ENCODE measurements at places on chromosomes 5 and 9.
A peak's percentile ranks its signal among the peaks of the same experiment; 100 is the strongest.

DNA sequence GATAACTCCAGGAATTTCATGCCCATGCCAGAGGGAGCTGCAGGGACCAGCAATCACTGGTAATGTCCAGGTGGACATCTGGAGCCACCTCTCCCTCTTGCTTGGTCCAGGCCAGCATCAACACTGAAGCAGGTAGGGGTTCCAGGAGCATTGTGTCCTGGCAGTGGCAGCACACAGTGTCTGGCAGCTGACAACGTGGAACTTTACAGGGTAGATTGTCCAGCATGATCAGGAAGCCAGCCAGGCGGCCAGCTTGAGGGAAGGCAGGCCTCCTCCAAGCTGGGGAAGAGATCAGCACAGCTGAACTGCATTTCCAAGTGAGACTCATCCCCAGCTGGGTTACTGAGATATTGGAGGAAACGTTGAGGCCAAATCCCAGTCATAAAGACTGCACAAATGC lies 82.6 kb upstream of the RASGRF2 start:
- no peak for DNase-seq

DNA sequence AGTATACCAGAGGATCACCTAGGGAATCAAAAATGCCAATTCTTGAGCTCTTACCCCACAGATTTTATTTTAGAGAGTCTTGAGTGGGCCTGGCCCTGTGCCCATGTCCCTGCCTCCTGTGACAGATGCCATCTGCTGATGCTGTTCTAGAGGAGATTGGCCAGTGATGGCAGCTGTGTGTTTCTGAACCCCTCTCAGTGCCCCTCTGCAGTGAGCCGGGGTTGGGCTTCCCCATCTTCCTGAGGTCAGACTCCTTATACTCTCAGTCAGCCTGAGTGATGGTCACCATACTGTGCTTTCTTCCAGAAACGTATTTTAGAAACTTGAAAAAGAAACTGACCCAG lies 6.1 kb downstream of the PTCD2 start:
- no peak for DNase-seq

GRCh38 chr5:1231354-1231905 lies 6.2 kb downstream of the SLC6A18 start:
- DNase-seq: no peak

DNA sequence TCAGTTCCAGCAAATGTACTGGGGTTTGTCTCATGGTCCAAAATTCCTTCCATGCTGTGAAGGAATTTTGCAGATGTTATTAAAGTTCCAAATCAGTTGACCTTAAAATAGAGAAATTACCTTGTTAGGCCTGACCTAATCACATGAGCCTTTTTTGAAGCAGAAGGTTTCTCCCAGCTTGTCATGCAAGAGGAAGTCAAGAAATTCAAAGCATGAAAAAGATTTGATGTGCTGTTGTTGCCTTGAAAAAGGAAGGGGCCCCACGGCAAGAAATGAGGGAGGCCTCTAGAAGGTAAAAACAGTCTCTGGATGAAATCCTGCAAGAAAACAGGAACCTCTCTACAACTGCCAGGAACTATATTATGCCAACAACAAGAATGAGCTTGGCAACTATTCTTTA lies 24.2 kb upstream of the HAPLN1 start:
- peak; percentile 62 for DNase-seq

- DNase-seq: no peak
Measured at GRCh38 chr5:62152394-62153087, 153.5 kb upstream of the KIF2A start.

GRCh38 chr5:112975721-112976431 lies 722 bp upstream of the DCP2 start:
- DNase-seq: no peak

GRCh38 chr9:112278152-112278551 lies 55.3 kb downstream of the PTBP3 start:
- DNase-seq: no peak

GRCh38 chr5:79416499-79416898 lies 97.4 kb downstream of the HOMER1 start:
- peak; percentile 13 for DNase-seq

DNA sequence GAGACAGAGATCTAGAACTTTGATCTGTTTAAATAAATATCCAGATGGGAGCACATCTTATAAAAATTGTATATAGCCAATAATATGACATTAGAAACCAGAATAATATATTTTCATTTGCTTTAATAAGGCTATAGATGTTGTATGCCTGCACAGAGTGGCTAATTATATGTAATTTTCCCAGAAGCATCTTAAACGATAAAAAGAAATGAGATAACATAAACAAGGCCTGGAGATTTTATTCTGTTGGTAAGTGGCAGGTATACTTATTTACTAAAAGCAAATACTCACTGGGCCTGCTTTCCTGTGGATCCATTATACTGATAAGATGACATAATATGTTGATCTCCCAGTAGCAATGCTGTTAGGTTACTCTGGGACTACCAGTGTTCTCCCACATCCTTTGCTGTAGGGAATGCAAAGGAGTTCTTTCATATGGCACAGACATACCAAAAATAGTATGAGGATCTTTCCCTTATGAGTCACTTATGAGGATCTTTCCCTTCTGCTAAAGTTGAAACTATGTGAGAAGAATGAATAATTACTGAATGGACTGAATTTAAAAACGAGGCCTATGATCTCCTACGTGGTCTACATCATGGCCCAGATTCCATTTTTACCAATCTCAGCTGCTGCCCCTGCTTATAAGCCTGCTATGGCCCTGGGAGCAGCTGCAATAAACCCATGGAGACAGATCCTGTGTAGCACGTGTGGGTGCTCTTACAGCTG lies 112.1 kb downstream of the NUDT12 start:
- DNase-seq: peak; percentile 93

DNA sequence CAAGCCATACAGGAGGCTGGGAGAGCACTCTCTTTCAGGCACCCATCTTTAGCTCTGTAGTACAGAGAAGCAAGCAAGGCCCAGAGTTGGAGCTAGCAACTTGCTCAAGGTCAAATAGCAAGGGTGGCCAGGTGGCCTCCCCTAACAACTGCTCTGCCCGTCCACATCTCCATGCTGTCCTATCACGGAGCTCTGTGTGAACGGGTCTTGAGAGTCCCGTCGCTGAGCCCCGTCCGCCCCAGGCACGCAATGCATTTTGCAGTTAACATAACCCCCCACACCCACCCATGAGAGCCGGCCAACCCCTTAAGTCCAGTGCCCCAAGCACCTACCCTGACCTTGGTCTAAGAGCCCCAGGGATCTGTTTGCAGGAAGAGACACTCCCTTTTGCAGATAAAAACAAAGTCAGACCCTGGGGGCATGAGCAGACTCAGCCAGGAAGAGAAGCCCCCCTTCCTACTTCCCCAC lies 1.5 kb downstream of the RNF44 start:
- DNase-seq: no peak

- DNase-seq: peak; percentile 81
Measured at GRCh38 chr9:34072868-34073590, 24.3 kb upstream of the UBAP2 start.

GRCh38 chr5:95191330-95191729 lies 93.6 kb downstream of the MCTP1 start:
- DNase-seq: no peak

All from fibroblast of skin of abdomen (primary cell).